ENCODE measurements at places on chromosomes 13 and 19. TPM values are rescaled to one million over a fixed set of nuclear protein-coding genes. Genes with fewer than 3 reads are reported as not detected.

Gene KIR3DL2
- not detected for total RNA-seq

Gene CD209
- total RNA-seq, result 3.8 TPM

Gene INSR
- 17.9 TPM for total RNA-seq

Gene ERFL
- 0.04 TPM for total RNA-seq

DNA sequence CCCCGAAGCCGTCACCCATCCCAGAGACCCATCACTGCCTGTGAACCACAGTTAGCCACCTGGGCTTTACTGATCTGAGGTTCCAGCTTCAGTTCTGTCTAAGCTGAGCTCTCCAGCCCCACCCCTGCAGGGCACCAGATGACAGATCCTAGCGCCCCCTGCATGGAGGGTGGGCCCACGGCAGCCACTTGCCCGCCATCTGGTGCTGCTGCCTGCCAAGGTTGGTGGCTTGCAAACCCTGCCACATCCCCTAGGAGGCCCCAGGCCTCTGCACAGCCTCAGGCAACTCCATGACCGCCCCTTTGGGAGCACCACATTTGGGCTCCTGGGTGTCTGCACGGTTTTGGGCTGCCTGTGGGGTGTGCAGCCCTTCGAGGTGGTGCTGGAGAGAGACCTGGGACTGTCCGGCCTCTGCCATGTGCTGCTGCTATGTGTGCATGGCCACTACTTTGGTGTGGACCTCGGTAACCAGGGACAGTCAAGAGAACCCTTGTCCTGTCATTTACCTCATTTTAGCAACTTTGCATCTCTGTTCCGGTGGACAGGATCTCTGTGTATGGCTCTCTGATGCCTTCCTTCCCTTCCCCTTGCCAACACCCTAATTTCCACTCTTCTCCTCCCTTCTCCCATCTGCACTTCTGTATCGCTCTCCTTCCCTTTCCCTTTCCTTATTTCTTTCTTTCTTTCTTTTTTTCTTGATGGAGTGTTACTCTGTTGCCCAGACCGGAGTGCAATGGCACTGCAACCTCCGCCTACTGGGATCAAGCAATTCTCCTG, 17.4 kb upstream of the SDHAF1 start:
- DNase-seq, result no peak
- no peaks in the 10 kb centered on the region for H3K4me1 ChIP-seq
- no peaks in the 10 kb centered on the region for H3K36me3 ChIP-seq
- no peaks in the 10 kb centered on the region for H3K27me3 ChIP-seq
- no peak overlapping the region for H3K27ac ChIP-seq

DNA sequence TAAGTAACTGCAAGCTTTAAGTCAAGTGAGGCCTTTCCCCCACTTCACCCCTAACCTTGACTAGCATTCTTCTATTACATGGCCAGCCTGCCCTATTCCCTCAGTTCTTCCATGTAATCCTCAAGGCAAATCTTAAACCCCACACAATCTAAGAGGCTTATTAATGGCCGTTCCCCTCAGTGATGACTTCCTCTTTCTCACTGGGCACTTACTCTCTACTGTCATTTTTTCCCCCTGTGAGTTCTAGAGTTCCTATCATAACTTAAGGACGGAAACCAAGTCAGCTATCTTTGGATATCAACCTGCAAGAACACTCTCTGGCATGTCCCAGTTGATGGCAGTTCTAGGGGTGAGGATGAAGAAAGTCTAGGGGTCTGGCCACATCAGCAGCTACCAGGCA, 131.2 kb downstream of the DCLK1 start:
- H3K27ac ChIP-seq, result no peak overlapping the region
- H3K36me3 ChIP-seq, result peaks cover 2% of the 10 kb centered on the region
- peaks cover 2% of the 10 kb centered on the region for H3K4me1 ChIP-seq
- no peak overlapping the region for H3K4me3 ChIP-seq
- no peaks in the 10 kb centered on the region for H3K27me3 ChIP-seq

DNA sequence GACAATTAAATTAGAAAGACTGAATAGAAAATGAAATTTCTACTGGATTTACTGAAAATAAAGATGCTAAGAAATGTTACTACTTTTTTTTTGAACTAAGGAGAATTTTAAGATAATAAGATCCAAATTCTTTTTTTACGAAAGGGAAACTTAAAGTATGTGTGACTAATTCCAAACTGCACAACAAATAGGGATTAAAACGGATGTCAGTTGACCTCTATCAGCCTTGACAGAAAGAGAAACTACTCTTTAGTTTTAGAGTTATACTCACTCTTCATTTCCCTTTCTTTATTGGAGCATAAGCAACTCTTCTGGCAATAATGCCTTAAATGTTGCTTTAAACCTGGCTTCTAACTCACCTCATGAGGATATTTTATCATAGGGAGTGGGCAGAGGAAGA, 273.8 kb downstream of the SLITRK6 start:
- DNase-seq, result no peak
- no peak overlapping the region for H3K27ac ChIP-seq
- no peaks in the 10 kb centered on the region for H3K36me3 ChIP-seq
- no peak overlapping the region for H3K4me3 ChIP-seq
- H3K4me1 ChIP-seq, result peaks cover 8% of the 10 kb centered on the region

Measured in muscle of leg (tissue), 16 donors.